ENCODE measurements at places on chromosomes 3 and 15. TPM values are rescaled to one million over a fixed set of nuclear protein-coding genes. Genes with fewer than 3 reads are reported as not detected.

NDN gene
- total RNA-seq = 41.2 TPM

GOLGA8J gene
- total RNA-seq = not detected

CLEC3B gene
- total RNA-seq = 11.6 TPM

GRCh38 chr3:142604940-142605339, 8.7 kb downstream of the PLS1 start:
- no peaks in the 10 kb centered on the region for H3K4me1 ChIP-seq
- no peak overlapping the region for H3K27ac ChIP-seq
- no peaks in the 10 kb centered on the region for H3K36me3 ChIP-seq
- H3K27me3 ChIP-seq = no peaks in the 10 kb centered on the region
- H3K4me3 ChIP-seq = no peak overlapping the region
- DNase-seq = no peak

DNA sequence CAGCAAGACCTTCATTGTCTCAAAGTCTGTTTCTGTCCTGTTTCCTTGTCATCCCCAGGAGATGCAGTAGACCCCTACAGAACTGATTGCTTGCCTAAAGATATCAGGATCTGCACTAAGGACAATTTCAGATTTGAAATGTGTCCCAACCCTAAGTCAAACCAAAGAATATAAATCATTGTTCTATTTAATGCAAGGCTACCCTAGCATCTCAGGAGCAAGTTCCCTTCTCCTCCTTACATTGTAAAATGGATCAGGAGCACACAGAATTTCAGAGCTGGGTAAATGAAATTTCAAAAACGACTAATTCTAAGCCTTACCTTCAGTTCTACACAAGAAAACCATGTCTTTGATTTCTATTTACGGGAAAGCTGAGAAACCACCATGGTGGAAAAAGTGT, 360.9 kb upstream of the KCNH8 start:
- no peaks in the 10 kb centered on the region for H3K4me1 ChIP-seq
- H3K27ac ChIP-seq = no peak overlapping the region
- H3K36me3 ChIP-seq = no peaks in the 10 kb centered on the region
- DNase-seq = no peak

- no peak for DNase-seq
- no peaks in the 10 kb centered on the region for H3K36me3 ChIP-seq
- no peak overlapping the region for H3K4me3 ChIP-seq
- H3K27ac ChIP-seq = no peak overlapping the region
- no peaks in the 10 kb centered on the region for H3K4me1 ChIP-seq
These were observed 27.6 kb upstream of the FOXP1 start for GRCh38 chr3:71611099-71611498.

DNA sequence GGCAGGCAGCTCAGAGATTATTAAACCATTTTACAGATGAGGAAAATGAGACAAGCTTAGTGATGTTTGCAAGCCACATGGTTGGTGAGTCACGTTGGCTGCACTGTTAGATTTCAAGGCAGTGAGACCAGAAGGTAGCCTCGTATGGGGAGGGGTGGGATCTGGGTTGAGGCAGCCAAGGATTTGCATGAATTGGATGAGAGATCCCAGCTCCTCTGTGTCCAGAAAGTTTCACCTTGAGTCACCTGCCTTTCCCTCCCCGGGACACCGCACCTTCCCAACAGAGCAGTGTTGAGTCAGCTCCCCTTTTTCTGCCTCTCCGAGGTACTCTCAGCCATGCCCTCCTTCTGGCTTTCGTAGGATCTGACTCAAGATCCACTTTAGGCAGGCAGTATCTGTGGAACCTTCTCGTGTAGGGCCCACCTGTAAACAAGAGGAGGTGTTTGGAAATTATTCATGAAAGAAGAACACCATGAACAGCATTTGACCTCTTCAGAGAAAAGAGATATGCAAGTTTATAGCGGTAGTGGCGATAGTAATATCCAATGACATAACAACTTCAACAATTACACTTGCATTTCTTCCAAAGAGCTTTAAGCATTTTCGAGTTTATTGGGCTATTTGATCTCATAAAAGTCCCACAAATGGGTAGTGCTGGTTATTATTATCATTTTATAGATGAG, 46.8 kb upstream of the VPS8 start:
- no peak overlapping the region for H3K4me3 ChIP-seq
- H3K4me1 ChIP-seq = no peaks in the 10 kb centered on the region
- no peak overlapping the region for H3K27ac ChIP-seq
- no peak for DNase-seq

Measured in SJSA1 (cell line).